ENCODE measurements at places on chromosomes 6 and 20.

- DNase-seq = no peak
Measured at GRCh38 chr20:36330091-36330490, 24.0 kb downstream of the DLGAP4 start.

GRCh38 chr6:16687045-16687444 lies 74.2 kb downstream of the ATXN1 start:
- no peak for DNase-seq

DNA sequence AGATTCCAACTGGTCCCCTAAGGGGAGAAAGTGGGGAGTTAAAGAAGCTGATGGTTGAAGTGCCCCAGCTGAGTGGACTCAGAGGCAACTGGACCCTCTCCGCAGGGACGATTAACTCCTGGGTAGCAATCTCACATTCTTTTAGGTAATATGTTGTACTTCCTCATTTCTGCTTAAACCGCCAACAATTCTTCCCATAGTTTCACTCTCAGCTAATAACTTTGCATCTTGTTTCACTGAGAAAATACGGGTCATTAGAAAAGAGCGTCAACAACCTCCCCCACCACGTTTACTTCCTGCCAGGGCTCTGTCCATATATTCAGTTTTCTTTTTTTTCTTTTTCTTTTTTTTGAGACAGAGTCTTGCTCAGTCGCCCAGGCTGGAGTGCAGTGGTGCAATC lies 39.5 kb upstream of the CHD6 start:
- peak; percentile 48 for DNase-seq

DNA sequence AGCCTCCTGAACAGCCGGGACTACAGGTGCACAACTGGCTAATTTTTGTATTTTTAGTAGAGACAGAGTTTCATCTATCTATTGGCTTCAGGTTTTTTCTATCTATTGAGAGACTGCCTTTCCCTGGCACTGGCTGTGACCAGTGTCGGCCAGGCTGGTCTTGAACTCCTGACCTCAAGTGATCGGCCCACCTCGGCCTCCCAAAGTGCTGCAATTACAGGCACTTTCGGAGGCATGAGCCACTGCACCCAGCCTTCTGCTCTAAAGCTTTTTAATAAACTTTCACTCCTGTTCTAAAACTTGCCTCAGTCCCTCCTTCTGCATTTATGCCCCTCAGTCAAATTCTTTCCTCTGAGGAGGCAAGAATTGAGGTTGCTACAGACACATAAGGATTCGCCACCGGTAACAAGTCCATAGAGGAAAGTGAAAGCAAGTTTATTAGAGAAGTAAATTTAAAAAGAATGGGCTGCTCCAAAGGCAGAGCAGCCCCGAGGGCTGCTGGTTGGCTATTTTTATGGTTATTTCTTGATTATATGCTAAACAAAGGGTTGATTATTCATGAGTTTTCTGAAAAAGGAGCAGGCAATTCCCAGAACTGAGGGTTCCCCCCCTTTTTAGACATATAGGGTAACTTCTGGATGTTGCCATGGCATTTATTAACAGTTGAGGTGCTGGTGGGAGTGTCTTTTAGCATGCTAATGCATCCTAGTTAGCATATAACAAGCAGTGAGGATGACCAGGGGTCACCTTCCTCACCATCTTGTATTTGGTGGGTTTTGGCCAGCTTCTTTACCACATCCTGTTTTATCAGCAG lies 44.8 kb upstream of the RNGTT start:
- DNase-seq = no peak

GRCh38 chr20:62339647-62340062 lies 27.5 kb downstream of the LAMA5 start:
- DNase-seq = no peak

GRCh38 chr20:3577366-3577765 lies 85.8 kb downstream of the GFRA4 start:
- DNase-seq = no peak

DNA sequence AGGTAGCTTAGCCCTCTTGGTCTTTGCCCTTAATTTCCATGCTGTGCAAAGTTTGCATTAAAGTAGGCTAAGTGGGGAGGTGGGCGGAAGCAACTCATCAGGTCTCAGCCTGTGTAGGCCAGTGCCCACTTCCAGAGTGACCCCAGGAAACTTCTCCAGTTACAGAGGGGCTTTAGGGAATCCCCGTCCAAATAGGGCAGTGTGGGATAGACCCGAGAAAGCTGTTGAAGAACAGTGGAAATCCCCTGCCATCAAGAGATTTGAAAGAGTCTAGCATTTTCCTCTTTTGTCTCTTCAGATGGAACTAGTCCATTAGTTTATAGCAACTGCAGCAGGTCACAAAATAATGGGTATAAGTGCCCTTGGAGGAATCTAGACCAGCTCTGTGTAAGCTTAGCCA lies 20.2 kb downstream of the SF3B5 start:
- DNase-seq = no peak

- DNase-seq = no peak
Measured at GRCh38 chr6:33670971-33671743, 40.3 kb downstream of the UQCC2 start.

GRCh38 chr20:19807946-19808330 lies 49.9 kb downstream of the RIN2 start:
- no peak for DNase-seq

DNA sequence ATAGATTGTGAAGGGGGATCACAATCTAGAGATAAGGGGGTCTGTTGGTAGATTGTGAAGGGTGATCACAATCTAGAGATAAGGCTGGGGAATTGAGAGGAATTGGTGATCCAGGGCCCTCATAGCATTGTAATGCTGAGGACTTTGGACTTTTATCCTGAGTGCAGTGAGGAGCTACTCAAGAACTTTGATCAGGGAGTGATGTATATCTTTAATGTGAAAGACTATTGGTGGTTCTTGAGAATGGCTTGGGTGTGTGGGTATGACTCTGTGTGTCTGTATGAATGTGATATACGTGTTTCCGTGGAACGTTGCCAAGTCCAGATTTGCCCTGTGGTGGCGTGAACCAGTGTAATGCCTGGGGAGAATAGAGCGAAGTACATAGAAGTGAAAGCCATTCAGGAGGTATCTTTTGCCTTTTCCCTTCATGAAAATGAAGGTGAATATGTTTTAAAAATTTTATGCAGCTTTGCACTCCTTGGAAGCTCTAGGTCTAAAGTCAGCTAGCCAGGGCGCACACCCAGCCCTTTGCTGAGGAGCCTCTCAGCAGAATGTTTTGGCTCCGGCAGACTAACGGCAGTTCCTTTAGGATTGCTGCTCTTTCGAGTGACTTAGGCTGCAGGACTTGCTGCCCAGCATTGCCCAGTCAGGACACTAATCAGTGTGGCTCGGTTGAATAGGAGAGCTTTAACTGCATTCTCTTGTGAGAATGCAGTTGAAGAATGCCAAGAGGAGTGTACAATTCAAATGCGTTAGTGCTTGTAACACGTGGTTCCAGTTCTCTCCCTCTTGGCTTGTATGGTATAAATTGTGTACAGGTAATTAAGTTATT lies 3.5 kb downstream of the ZFAND3 start:
- DNase-seq = no peak
